GDM1 (cell line): ENCODE measurements at places on chromosomes 4 and X.

GRCh38 chr4:156962528-156962974 is 9.0 kb downstream of the PDGFC start:
- no peak for DNase-seq

GRCh38 chr4:65559270-65559669 is 111.0 kb downstream of the EPHA5 start:
- DNase-seq = no peak

DNA sequence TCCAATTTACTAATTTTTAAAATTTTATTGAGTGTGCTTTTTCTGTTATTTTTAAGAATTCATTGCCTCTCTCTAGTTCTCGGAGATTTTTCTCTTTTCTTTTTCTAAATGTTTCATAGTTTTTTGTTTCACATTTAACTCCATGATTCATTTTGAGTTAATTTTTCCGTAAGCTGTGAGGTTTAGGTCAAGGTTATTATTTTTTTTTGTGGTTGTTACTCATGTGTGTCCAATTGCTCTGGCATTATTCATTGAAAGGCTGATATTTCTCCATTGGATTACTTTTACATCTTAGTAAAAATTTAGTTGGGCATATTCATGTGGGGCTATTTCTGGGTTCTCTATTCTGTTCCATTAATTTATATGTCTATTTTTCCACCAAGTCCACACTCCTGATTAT is 220.8 kb downstream of the MID1IP1 start:
- no peak for DNase-seq

GRCh38 chrX:38045538-38046096 is 39.3 kb downstream of the SYTL5 start:
- no peak for DNase-seq

DNA sequence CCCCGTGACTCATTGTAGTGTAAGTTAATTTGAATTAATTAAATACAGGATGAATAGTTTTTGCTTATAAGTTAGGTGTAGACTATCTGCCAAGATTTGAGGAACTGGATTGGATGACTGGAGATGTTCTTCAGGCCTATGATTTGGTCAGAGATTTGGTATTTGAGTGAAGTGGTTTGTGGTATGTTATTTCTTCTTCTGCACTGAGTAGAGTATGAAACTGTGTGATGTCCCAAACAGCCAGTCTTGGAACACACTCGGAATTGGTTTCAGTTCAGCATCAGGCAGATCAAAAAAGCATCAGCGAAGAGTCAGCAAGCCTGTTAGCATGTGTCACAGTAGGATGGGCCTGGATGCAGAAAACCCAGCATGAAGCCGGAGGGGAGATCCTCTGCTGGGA is 294.1 kb downstream of the ARHGAP10 start:
- DNase-seq = no peak

GRCh38 chr4:24794916-24795665 is at the start of gene SOD3:
Gene SOD3 (plus strand): TSS chr4:24795573. CDS start chr4:24799522, 3,949 bp downstream.
- DNase-seq = no peak

DNA sequence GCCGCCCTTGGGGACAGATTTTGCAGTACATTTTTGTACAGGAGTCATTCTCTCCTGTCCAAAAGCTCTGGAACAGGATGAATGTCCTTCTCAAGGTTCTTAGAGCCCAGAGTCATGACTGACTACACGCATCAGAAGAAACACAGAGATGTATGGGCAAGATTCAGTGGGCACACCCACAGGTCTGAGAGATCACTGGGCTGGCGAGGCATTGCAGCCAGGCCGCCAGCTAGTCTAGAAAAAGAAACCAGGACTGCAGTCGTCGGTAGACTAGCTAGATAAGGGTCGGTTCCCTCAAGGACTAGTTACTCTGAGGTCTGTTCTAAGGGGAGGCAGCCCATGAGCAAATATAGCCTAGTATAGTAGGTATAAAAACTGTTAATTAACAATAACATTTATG is 19.8 kb downstream of the GBA3 start:
- DNase-seq = no peak

- DNase-seq = no peak
Measured at GRCh38 chrX:108699368-108699767, 37.0 kb downstream of the IRS4 start.

DNA sequence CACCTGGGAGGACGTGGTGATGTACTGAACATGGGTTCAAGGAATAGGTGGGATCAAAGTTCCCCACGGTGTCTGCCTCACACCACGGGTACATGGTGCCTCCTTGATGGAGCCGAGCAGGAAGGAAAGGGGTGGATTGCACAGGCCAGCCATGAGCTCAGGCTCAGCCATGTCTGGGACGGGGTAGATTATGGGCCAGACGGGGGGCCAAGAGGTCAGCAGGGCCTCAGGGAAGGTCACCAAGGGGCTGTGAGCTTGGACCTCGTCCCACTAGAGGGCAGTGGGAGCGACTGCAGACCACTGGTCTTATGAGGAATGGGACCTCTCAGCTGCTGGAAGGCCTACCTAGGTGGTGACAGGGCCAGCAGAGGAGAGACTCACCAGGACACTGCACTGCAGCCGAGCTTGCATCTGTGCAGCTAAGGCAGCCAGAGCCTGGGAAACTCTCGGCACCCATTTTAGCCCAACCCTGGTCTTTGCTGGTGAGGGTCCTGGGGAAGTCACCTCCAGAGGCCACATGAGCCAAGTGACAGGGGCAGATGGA is 38.4 kb downstream of the JAKMIP1 start:
- no peak for DNase-seq

DNA sequence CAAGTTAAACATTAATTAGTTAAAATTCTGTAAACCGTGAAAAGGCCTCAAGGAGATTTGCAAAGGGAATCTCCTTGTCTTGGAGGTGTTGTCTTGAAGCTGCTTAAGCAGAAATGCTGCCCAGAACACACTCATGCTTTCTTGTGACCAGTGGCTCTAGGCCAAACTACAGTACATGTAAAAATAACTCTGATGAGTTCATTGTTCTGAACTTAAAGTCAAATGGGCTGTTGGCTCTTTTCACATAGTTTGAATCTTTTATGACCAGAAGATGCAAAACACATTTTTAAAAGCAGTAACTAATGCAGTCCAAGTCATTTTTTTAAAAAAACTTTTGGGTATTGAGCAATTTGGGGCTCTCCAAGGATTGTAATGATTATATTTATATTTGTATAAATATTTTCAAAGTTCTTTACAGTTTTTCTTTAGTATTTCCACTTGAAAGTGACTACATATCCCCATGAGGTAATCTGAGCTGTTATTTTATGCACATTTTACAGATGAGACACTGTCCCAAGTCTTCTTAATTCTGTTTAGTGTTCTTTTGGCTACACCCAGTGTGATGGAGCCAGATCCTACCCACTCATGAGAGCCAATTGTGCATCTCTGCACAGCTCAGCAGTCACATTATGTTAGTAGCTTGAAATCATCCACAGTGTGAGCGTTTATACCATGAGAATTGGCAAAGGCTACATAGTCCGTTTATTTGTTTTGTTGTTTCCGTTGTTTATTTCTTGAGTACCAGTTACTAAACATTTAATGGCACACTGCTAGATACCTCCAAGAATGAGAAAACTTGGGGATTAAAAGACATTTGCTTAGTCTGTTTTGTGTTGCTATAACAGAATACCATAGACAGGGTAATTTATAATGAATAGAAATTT is 112.8 kb upstream of the ATXN3L start:
- no peak for DNase-seq

DNA sequence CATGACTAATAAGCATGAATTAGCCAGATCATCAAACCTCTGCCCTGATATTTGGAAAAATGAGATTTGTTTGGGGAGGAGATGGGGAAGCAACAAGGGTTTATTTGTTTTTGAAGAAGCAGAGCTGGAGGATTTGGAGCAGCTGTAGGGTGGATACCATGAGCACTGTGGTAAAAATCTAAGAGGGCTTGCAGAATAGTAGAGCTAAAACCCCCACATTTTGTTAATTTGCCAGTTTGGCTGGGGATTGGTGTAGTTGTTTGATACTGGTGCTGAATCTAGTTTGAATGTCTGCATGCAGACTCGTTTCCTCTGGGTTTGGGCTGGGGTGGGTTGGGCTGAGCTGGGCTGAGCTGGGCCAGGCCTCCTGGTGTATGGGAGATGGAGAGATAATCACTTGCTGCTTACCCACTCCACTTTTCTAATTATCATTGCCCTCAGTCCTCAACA is 43.7 kb downstream of the SMAD1 start:
- no peak for DNase-seq

DNA sequence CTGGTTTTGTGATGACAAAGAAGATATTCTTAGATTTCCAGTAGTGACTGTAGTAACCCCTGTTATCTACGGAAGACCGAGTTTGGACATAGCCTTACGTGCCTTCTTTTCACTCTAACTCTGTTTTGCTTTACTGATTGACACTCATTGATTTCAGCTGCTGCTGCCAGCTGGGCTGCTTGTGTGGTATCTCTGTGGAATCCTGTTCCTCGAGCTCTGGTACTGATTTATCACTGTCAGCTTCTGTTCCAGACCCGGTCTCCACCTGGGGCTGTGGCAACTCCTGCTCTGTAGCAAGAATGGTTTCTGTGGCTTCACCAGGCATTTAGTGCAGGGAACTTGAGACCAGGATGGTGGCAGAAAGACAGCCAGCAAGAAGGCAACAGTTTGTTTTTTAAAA is 24.6 kb upstream of the LAP3 start:
- no peak for DNase-seq

- DNase-seq = no peak
Measured at GRCh38 chr4:20266215-20267082, 14.7 kb downstream of the SLIT2 start.

- DNase-seq = no peak
Measured at GRCh38 chrX:38974542-38974941, 173.3 kb downstream of the MID1IP1 start.

GRCh38 chr4:1234309-1234695 is 14.6 kb downstream of the CTBP1 start:
- DNase-seq = no peak

- peak; percentile 21 for DNase-seq
Measured at GRCh38 chrX:107731831-107732502, 43.6 kb downstream of the TSC22D3 start.

DNA sequence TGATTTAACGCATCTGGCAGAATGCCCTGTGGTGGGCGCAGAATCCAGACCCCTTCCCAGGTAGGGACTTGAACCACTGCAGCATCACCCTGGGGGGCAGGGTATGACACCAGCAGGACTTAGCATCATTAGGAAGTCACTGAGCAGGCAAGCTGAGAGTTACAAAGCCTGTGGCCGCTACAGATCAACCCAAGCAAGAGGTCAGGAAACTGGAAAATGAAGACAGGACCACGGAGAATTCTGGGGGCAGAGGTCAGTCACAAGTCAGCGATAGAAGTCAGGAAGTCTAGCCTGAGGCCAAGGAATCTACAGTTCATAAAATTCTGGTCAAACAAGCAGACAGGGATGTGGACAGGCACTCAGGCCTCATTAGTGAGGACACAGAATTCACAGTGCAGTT is 108.4 kb downstream of the CHIC2 start:
- DNase-seq = no peak

- no peak for DNase-seq
Measured at GRCh38 chr4:76212851-76213414, 691 bp downstream of the SCARB2 start.

DNA sequence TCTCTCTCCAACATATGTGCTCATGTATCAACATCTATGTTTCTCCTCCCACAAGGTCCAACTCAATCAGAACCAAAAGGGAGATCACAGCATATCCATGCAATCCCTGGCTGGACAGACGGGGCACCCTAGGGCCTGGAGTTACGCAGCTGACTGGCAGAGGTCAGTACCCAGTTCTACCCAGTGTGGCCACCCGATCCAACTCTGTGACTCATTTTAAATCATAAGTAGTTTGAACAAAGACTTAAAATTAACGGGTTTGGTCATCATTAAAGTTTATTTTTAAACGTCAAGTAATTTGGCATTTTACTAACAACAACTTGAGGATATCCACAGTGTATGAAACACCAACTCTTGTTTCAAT is 59.5 kb downstream of the APBB2 start:
- DNase-seq = no peak

GRCh38 chr4:94390804-94391410 is 48.3 kb upstream of the HPGDS start:
- no peak for DNase-seq

DNA sequence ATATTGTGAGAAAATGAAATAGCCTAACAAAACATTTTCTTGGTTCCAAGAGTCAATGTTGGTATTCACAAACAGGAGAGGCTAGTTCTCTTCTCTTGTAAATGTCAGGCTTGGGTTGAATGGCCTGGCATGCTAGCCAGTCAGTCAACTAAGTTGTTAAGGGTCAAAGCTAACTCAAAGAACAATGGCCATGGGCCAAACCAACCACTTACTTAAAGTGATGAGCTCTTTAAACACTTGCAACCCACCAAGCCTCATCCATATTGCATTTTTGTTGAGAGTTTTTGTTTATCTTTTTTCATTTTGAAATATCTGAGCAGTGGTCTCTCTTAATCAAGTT is 394.5 kb downstream of the RAB28 start:
- DNase-seq = no peak

- no peak for DNase-seq
Measured at GRCh38 chr4:53841711-53842110, 222.7 kb downstream of the CHIC2 start.

- DNase-seq = no peak
Measured at GRCh38 chr4:174669270-174669669, 147.0 kb upstream of the HPGD start.

- DNase-seq = no peak
Measured at GRCh38 chr4:159950707-159951106, 847.8 kb downstream of the RAPGEF2 start.
